ENCODE measurements at places on chromosomes 12 and 14. TPM values are rescaled to one million over a fixed set of nuclear protein-coding genes. Genes with fewer than 3 reads are reported as not detected.

The NEDD1 gene
- 48.2 TPM for total RNA-seq

The PMCH gene
- total RNA-seq, result not detected

The LTB4R2 gene
- 9.6 TPM for total RNA-seq

The RPL10L gene
- not detected for total RNA-seq

The NR4A1 gene
- 0.68 TPM for total RNA-seq

The GSG1 gene
- not detected for total RNA-seq

The SMOC1 gene
- total RNA-seq, result 4.3 TPM

The ART4 gene
- total RNA-seq, result not detected

The SHMT2 gene
- total RNA-seq, result 408 TPM

The POTEG gene
- total RNA-seq, result not detected

The GLIPR1 gene
- 31.6 TPM for total RNA-seq
